Glutamatergic neuron (in vitro differentiated cells): ENCODE measurements at places on chromosomes 16 and 17.
A peak's percentile ranks its signal among the peaks of the same experiment; 100 is the strongest.

GRCh38 chr16:85553436-85554113 is 59.5 kb upstream of the GSE1 start:
- no peak for DNase-seq

DNA sequence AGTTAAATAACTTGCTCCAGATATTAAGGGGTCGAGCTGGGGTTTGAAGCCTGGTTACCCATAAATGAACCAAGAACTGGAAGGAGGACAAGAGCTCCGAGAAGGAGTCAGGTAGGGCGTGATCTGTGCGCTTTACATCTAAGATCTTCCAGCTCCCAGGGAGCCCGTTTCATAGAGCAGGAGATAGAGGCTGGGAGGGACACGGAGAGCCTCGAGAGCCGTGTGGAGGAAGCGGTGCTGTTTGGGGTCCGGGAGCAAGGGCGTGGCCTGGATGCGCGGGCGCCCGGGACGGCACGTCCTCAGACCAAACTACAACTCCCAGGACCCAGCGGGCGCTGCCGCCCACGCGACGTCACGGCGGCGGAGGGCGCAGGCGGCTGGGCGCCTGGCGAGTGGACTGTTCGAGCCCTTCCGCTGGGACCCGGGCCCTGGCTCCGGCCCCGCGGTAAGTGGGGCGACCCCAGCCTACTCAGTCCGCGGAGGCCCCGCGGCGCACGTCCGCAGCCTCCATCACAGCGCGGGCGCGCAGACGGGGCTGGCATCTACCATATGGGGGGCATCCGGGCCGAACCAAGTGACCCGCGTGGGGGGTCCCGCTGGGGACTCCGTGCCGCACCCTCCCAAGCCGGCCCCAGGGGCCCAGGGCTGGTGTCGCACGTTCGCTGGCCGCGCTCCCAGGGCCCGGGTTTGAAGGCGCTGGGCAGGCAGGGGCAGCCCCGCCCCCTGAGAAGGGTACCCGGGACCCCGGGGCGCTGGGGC is at the start of gene BCKDK:
TSS of gene BCKDK (plus strand) at position 352 of the 759 bp plus-strand sequence. CDS start 838 bp downstream, outside the sequence.
- peak; percentile 86 for DNase-seq

GRCh38 chr17:72518753-72519597 is 398.2 kb downstream of the SOX9 start:
- no peak for DNase-seq

GRCh38 chr16:59634951-59635350 is 900.8 kb upstream of the GOT2 start:
- DNase-seq, result no peak

DNA sequence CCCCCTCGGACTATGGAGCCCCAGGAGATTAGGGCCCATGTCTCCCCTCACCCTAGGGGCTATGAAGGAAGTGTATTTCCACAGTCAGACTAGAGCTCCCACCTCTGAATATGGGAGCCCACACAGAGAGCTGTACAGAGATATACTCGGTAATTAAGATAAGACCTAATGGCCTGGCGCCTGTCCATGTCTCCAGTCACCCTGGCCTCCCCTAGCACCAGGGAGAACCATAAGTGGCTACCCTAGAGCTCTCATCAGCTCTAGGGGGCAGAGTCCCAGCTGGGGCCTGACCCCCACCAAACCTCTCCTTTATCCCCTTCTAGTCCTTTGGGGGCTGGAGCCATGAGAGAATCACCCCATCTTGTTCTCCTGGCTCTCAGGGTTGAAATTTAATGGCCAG is 2.4 kb downstream of the TMEM101 start:
- DNase-seq, result no peak

DNA sequence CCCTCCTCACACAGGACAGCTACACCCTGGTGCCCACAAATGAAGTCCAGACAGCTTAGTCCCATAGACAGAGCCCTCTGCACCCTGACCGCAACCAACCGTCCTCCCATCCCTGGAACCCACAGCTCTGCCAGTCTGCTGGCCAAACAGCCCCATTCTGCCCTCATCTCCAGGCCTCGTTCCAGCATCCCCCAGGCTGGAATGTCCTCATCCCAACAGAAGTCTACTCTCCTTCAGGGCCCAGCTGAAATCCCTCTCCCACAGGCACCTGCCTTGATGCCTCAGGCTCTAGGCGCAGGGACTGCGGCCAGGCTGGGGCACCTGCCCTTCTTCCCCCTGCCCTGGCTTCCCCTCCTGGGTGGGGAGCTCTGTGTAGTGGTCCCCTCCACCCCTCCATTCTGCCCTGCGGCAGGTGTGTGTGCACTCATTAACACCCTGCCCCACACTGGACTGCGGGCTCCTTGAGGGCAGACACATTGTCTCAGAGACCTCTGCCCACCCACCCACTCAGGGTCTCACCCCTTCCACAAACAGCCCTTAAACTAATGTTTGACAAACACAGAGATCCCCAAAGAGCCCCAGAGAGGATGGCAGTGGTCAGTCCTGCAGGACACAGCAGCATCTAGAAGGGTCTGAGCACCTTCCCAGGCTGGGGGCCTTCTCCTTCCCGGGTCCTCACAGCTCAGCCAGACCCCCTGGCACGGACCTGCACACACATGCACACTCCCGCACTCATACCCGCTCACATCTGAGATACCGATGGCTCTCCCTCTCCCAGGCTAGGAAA is 820 bp downstream of the GRIN2C start:
- DNase-seq, result no peak

DNA sequence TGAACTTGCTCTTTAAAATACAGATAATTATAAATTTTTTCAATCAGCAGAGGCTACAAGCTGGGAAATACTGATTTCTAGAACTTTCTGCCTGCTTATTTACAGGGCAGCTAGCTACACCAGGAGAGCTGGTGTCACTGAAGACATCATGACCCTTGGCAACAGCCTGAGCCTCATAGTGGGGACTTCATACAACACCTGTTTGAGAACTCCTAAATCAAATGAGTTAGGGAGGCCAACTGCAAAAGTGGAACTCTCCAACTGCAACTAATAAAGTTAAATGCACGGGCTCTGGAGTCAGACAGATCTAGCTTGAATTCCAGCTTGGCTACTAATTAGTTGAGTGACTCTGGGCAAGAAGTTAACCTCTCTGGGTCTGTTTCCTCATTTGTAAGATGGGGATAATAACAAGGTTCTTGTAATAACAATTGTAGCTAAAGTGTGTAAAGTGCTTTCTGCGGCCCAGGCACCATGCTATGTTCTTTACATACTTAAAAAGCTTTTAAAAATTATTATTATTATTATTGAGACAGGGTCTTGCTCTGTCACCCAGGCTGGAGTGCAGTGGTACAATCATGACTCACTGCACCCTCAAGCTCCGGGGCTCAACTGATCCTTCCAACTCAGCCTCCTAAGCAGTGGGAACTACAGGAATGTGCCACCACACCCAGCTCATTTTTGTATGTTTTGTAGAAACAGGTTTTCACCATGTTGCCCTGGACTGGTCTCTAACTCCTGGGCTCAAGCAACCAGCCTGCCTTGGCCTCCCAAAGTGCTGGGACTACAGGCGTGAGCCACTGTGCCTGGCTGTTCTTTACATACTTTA is 33.4 kb downstream of the VAC14 start:
- DNase-seq, result no peak

DNA sequence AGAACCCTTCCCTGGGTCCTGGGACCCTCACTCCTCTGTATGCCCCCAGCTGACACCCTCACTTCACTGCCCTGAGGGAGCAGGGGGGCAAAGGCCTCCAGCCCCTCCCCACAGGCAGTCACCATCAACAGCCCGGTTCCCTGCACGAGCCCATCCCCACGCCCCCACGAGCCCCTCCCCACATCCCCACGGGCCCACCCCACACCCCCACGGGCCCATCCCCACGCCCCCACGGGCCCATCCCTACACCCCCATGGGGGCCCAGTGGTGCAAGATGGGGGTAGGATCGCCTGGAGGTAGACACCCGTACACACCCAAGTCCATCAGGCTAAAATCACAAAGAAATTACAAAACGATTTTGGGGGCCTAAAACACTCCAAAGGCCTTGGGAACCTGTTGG is 42.3 kb downstream of the LMF1 start:
- no peak for DNase-seq

DNA sequence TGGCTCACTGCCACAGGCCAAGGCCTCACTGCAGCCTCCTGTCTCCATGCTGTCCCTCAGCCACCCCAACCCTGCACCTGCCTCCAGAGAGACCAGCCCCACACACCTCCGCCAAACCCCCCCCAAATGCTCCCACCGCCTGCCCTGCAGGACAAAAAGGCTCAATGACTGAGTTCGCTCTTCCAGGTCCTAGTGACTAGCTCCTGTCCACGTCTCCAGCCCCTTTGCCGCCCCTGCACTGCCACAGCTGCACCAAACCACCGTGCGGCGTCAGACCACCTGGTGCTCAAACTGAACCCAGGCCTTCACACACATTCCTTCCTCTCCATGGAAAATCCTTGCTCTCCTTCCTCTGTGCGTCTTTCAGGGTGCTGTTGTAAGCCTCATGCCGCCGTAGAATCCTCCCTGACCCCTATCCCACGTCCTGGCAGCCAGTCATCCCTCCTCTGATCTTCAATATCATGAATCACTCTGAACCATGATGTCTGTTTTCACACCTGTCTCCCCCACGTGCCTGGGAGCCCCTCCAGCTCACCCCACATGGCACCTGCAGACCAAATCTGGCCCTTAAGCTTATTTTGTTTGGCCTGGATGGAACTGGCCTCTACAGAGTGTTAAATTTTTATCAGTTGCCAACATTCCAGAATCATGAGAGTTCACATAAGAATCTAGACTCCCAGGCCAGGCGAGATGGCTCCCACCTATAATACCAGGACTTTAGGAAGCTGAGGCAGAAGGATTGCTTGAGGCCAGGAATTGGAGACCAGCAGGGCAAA is 4.3 kb upstream of the GSG1L start:
- no peak for DNase-seq

DNA sequence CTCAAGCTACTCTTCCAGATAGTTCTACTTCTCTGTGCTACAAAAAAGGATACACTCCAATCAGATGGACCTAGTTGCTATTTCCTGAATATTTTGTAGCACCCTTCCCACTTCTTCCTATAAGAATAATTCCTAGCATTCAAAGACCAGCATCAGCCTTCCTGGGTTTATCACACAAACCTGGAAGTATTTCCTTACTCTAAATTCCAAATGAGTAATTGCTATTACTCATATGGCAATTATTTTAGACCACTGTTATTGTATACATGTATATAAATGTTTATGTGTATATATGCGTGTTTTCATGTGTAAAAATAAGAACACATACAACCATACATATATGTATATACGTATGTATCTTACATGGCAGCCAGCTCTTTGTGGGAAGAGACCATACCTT is 130.6 kb downstream of the MYO1D start:
- no peak for DNase-seq

- no peak for DNase-seq
Measured at GRCh38 chr17:60744355-60744966, 66.8 kb downstream of the BCAS3 start.

GRCh38 chr17:77011173-77012011 is 129.4 kb upstream of the SEC14L1 start:
- peak; percentile 67 for DNase-seq

- DNase-seq, result no peak
Measured at GRCh38 chr16:23827057-23827456, 8.7 kb upstream of the PRKCB start.

DNA sequence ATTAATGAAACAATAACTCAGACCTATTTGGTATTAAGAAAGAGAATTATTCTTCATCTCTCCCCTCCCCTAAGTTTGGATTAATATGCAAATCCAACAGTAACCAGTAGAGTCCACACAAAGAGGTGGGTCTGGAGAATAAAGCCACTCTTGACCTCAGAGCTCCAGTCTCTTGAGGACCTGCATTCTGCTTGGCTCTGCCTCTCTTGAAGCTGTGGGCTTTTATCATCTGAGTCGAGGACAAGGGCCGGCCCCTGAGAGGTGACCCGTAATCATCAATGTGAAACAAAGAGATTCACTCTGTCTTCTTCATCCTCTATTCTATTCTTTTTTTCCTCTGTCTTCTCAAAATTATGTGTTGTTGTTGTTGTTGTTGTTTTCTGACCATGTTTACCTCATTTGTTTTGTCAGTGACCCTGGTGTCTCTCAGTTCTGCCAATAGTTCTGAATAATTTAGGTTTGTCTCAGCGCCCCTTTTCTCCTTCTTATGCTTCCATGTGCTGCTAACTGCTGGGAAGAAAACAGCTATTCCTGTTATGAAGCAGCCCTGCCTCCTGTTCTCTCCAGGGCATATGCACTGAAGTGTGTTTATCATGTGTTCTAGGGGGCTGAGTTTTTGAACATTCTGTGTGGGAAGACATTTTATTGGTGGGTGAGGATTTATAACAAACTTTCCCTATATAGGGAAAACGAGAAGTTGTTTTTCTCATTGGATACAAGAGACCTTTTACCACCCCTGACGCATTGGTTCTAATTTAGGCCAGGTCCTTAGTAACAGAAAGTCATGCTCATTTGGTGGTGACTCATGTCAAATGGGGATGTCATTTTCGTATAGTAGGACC is 135.8 kb downstream of the TRIM37 start:
- DNase-seq, result peak; percentile 22

DNA sequence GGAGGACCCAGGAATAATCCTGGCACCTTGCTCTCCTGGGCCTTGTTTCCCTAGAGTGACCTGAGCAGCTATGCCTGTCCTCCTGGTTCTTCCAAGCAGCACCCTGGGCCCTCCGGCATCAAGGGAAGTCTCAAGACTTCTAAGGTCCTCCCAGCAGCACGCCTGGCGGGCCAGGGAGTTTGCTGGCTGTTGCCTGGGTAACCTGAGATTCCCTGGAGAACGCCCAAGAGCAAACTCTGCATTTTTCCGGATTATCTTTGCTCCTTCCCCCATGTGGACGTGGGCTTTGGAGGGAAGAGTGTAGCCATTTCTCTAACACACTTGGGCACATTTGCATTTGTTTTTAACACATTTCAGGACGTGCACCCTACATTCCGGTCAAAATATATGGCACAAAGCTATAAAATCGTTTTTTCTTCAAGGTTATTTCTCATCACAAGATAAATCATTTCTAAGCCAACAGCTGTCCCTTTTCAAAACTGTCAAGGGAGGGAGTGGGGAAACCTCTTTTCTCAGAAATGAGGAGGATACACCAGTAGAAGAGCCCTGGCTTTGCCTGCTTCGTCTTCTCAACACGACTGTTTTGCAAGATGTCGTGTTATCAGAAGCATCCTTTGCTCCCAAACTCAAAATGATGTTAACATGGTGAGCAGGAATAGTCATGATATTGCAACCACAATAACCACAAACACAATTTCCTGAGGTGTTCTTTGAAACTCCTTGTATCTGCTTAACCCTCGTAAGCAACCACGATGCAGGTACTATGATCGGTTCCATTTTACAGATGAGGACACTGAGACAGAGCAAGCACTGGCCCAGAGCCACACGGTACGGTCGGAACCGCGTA is 116.5 kb downstream of the ADCY9 start:
- DNase-seq, result peak; percentile 72
